ENCODE measurements at places on chromosomes 7 and 10.

GRCh38 chr7:70707823-70708243 is 424.1 kb upstream of the GALNT17 start:
- no peak for DNase-seq

DNA sequence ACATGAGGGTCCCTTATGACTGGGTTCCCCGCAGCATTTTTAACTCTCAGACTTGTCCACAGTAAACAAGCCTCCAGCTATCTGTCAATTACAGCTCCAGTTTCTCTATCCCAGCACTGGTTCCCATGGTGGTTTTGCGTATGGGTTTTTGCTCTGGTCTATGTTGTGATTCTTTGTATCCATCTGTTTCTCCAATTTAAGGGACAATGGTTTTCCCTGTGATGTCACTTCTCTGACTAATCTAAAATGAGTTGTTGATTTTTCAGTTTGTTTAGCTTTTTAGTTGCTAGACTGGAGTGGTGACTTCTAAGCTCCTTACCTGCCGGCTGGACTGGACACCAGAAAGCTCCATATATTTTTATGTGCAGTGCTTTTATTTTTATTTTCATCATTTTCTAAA is 303.7 kb downstream of the INHBA start:
- peak; percentile 43 for DNase-seq

DNA sequence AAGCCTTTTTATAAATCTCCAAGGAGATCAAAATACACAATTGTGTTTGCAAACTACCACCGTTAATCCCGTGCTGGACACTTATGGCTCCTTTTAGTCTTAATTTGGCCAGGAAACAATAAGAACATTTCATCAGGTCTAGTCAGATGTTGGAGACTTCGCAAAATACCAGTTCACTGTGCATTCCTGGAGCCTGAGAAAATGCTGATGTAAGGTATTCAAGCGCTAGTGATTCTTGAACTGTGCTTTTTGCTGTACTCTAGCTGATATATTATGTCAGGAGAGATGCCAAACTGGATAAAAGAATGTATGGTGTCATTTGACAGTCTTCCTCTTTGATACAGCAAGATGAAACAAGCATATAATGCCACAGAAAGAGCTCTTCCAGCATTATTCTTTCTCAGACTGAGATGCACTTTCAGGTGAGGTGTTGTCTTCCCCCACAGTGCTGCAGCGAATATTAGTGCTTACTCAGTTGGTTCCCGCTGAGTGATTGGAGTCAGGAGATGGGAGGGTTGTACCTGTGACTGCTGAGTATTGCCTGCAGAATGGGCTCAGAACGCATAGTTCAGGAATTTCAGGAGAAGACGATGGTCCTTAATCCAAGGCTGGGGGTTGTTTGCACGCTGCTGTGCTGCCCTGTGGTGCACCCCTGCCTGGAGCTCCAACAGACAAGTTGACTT is 59.2 kb downstream of the OGDH start:
- DNase-seq: peak; percentile 67

DNA sequence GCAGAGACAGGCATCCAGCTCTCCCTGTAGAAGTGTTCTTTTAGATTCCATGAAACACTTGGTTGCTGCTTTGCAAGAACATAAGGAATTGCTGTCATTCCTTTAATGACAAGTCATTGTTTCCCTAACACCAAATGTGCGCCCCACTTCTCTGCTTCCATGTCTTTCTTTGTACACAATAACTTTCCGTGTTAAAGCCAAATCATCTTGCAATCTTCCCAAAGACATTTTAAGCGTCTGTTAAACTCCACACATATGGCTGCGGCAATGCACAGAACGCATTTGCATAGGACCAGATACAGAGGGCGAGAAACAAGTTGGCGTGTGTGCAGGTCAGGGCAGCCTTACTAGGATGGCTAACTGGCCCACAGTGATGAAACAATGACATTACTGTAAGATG is 399.3 kb upstream of the PRKCQ start:
- no peak for DNase-seq

- peak; percentile 69 for DNase-seq
These were observed 125.7 kb downstream of the RGS10 start for GRCh38 chr10:119416855-119417254.

- peak; percentile 97 for DNase-seq
These were observed 24.1 kb downstream of the PDLIM1 start for GRCh38 chr10:95266674-95267095.

GRCh38 chr7:117560030-117560429 is 80.2 kb downstream of the CFTR start:
- no peak for DNase-seq

- DNase-seq: peak; percentile 74
These were observed 32.8 kb upstream of the SFTPD start for GRCh38 chr10:79981450-79982361.

DNA sequence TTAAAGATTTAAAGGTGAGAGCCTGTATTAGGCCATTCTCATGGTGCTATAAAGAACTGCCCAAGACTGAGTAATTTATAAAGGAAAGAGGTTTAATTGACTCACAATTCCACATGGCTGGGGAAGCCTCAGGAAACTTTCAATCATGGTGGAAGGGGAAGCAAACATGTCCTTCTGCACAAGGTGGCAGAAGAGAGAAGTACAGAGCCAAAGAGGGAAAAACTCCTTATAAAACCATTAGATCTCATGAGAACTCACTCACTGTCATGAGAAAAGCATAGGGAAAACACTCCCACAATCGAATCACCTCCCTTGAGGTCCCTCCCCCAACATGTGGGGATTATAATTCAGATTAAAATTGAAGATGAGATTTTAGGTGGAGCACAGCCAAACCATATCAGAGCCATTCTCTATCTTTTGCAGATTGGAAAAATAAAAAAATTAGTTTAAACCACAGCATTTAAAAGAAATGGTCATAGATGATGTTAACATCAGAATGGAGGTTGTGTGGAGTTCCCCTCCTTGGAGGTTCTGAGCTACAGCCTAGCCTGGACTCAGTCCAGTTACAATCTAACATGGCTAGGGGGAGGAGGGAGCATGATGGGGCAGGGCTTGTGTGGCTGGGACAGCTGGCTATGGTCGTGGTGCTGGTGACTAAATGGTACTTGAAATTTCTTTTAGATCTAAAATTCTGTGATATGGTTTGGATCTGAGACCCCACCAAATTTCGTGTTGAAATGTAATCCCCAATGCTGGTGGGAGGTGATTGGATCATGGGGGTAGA is 33.1 kb downstream of the GSTO2 start:
- DNase-seq: no peak

All from epithelial cell of esophagus (primary cell).